ENCODE measurements at places on chromosomes 4 and X.

GRCh38 chr4:83613023-83613422, 77.1 kb downstream of the GPAT3 start:
- DNase-seq, result no peak

DNA sequence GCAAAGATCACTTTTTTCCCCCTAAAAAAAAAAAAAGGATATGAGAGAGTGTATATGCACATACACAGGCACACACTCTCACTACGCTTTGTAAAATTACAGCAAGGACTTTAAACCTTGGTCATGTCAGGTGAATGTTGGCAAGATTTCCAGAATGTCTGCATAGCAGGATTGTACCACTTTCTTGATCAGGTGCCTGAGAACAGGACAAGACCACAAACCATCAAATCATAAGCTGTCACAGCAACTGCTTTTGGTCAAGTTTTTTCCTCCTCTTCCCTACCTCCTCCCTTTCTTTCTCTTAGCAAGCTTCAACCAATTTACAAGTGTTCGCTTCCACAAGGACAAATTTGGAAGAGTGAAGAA, 15.3 kb downstream of the PPARGC1A start:
- no peak for DNase-seq

GRCh38 chrX:41332408-41333002, 1.5 kb upstream of the DDX3X start:
- peak; percentile 53 for DNase-seq

DNA sequence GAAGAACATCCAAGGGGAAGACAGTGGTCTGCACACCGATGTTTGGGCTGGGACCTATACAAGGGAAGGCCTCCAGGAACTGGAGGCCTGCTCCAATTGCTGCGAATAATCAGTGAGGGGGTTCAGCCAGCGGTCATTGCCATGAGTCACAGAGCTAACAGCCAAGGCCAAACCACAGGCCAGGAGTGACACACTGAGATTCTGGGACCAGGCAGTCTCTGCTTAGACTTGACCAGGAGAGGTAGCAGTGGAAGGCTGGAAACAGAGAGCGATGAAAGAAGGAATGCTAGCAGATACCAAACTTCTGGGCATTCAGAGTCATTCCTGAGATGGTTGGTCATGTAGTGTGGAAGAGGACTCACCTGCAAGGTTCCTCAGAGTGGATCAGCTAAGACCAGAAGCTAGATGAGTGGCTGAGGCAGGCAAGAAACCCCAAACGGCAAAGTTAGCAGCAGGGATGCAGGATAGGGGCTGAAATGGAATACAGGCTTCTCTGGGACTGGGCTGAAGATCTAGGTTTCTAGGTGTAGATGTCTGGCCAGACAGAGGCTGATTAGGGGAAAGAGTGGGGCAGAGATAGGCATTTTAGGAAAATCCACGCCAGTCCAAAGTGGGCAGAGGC, 54.7 kb downstream of the CNGA2 start:
- peak; percentile 39 for DNase-seq

- DNase-seq, result no peak
Observed at GRCh38 chr4:24881508-24882196, 31.2 kb downstream of the CCDC149 start.

DNA sequence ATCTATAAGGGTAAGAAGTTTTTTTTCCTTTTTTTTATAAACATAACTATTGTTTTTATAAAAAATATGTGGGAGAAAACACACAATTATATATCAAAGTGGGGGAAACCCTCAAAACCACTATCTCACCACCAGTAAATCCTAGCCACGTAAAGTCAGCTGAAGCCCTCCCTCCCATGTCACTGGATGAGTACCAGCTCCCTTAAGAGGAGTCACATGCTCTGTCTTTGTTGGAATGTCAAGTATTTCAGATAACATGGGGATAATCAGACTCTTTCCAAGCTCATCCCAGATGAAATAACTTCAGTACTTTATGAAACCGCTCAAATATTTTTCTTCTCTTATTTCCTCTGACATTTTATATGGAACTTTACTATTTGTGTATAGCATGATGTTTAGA, 2.4 kb downstream of the MYOZ2 start:
- DNase-seq, result no peak

GRCh38 chr4:44629280-44629866, 22.1 kb downstream of the YIPF7 start:
- peak; percentile 55 for DNase-seq

DNA sequence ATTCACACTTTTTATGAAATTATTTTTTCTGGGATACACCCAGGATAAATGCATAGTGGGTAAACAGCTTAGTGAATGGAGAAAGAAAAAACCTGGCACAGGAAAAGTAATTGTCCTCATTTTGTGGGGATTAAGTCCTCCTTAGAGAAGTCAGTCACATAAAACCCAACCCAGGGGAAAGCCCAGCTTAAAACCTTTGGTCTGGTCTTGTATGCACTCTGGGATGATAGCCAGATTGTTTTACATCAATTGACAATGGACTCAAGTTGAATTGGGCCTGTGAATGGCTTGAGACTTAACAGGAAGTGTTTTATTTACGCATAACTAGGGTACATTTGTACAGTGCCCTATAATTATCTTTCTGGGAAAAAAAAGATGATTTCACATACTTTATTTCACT, 561.3 kb upstream of the GRIA3 start:
- DNase-seq, result no peak

DNA sequence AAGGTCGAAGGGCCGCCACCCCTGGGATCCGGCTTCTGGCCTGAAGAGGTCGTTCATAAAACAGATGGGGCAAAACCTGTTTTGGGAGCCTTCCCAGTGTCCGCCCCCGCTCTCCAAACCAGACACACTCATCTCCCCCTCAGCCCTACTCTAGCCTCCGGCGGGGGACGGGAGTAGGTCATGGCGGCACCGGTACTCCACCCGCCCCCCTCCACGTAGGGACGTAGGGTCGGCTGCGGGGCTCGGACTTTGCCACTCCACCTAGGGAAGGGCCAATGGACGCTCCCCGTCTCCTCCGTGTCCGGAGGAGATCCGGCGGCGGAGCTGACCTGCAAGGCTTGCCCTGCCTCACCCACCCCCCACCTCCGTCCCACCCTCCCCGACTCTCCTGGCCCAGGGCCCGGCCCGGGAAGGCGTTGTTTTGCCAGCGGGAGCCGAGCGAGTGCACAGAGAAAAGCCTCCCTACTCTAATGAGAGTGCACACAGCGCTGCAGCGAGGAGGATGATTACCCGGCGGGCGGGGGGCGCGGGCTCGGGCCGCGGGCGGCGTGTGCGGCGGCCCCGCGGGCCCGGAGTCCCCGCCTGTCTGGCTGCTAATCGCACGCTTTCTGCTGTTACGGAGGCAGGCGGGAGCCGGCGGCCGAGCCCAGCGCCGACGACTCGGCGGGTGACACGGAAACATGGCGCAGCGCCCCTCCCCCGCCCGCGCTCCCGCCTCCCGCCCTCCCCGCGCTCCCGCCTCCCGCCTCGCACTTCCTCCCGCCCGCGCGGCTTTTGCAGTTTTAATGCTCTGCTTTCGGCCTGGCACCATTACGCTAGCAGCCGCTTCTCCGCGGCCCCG, 8.3 kb upstream of the BCOR start:
- DNase-seq, result peak; percentile 27

GRCh38 chr4:20684852-20685763, 15.2 kb upstream of the PACRGL start:
- peak; percentile 40 for DNase-seq

DNA sequence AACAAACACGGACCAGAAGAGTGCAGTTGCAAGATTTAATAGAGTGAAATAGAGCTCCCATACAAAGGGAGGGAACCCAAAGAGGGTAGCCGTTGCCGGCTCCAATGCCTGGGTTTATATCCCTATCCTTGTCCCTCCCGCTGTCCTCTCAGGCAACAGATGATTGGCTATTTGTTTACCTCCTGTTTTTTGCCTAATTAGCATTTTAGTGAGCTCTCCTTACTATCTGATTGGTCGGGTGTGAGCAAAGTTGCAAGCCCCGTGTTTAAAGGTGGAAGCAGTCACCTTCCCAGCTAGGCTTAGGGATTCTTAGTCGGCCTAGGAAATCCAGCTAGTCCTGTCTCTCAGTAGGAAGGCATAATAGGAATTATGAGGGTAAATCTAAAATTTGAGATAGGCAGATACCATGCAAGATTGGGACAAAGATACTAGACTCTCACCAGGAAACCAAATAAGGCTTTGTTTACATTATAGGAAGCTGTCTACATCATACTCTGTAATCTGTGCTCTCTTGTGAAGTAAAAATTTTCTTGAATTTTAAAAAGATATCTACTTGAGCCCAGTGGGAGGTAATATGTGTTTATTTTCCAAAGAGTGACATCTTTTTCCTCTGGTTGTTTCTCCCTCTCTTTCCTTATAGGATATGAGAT, 65.9 kb downstream of the ATP10D start:
- DNase-seq, result no peak

- DNase-seq, result peak; percentile 69
Observed at GRCh38 chr4:54961357-54961975, 163.9 kb downstream of the KDR start.

DNA sequence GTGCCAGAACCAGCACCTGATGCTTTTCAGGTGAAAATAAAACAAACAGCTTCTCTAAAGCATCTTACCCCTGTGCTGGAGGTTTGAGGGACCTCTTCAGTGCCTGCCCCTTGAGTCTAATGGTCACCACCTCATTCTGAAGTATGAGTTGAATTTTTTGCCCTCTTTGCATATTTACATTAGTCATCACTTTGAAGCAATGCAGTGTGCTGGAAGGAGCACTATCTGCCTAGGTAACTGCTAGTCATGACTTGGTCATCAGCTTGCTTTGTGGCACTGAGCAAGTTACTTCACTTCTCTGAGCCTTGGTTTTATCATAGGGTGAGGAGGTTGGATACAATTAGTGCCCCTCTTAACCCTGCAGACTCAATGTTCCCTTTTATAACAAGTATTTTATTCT, 44.9 kb downstream of the SPATA18 start:
- no peak for DNase-seq

- no peak for DNase-seq
Observed at GRCh38 chr4:52057196-52057595, 6.1 kb downstream of the SPATA18 start.

DNA sequence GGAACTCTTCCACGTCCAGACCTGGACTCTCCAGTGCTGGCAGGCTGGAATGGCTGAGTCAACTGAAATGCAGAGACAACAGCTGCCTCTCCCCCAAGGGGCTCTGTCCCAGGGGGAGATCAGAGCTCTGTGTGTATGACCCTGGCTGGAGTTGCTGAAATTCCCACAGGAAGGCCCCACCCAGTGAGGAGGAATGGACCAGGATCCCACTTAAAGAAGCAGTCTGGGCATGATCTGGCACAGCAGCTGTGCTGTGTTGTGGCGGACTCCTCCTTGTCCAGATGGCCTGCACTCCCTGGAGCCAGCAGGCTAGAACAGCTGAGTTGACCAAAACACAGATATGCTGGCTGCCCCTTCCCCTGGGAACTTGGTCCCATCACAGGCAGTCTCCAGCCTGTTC, 25.4 kb downstream of the C4orf17 start:
- no peak for DNase-seq

GRCh38 chr4:25088093-25088952, 57.6 kb upstream of the LGI2 start:
- DNase-seq, result no peak

GRCh38 chr4:5051278-5052203, at the start of gene STK32B:
Gene STK32B, plus strand, starts transcription at chr4:5051480.
- DNase-seq, result peak; percentile 63

DNA sequence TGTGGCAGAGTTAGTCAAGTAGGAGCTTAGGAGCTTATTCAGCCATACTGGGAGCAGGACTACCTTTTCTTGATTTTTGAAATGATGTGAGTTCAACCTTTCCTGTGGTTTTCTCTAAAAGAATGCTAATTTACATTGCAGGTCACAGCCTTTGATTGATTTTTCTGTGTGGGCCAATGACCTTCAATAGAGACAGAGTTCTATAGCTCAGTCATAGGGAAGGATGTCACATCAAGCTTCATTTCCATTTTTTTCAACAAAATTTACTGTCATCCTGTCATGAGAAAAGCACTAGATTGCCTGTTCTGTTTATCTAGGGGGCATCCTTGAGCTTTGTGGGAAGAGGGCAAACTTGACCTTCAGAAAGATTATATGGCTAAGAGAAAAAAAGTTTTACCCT, 448.7 kb downstream of the MID1IP1 start:
- DNase-seq, result no peak

- no peak for DNase-seq
Observed at GRCh38 chr4:152063621-152064240, 302.9 kb upstream of the GATB start.

DNA sequence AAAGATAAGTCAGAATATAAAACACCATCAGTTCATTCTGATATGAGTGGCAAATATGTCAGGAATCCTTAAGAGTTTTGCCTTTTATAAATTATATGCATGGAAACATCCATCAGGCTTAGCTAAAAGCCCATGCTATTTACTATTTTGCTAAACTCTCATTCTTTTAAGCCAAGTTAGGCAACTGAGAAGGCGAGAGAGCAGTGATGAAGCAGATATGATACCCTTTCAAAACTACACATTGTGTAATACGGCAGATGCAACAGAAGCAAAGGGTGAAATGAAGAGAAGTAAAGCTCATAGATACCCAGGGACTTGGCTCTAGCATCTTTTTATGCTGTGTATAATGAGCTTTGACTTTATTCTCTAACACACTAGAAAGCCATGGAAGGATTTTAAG, 95.8 kb downstream of the SLIT2 start:
- no peak for DNase-seq

- no peak for DNase-seq
Observed at GRCh38 chr4:183571350-183571941, 66.6 kb downstream of the ING2 start.

GRCh38 chr4:4590546-4590945, 48.7 kb upstream of the STX18 start:
- peak; percentile 48 for DNase-seq

GRCh38 chr4:108371282-108371681, 202.6 kb upstream of the LEF1 start:
- DNase-seq, result no peak

DNA sequence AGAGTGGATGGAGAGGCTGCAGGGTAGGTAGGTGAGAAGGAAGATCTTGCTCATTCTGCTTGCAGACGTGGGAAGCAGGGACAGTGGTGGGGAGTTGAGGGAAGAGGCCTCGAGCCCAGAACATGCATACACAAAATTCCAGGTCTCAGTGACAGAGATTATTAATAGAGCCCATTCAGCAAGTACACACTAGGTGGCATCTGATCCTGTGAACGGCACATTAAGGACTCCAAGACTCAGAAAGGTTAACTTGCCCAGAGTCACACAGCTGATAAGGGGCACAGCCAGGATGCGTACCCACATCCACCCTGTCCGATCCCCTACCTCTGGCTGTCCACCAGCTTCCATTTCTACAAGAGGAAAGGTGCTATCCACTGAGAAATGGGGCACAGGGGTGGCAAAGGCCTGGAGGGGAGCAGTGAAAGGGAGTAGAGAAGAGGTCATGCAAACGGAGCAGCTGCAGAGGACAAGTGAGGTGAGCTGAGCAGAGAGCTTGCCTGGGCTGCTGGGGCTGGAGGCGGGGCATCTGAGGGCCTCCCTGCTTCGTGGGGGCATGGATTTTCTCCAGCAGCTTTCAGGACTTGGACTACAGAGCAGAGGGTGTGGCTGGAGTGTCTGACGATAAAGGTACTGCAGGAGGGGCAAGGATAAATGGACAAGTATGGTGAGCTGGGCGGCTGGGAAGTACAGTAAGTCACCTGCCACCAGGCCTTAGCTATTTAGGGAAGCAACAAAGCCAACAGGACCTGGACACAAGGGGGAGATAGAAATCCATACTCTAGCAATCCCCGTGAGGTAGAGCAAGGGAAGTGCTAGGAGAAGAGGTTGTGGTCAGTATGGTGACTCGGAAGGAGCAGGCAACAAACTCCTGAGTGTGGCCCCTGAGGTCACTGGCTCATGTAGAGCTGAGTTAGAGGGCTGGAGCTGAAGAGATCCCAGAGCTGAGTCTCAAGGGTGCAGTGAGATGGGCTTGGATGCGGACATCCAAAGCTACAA, 11.2 kb downstream of the IDS start:
- DNase-seq, result no peak
